ENCODE measurements at places on chromosomes 3 and 15.

DNA sequence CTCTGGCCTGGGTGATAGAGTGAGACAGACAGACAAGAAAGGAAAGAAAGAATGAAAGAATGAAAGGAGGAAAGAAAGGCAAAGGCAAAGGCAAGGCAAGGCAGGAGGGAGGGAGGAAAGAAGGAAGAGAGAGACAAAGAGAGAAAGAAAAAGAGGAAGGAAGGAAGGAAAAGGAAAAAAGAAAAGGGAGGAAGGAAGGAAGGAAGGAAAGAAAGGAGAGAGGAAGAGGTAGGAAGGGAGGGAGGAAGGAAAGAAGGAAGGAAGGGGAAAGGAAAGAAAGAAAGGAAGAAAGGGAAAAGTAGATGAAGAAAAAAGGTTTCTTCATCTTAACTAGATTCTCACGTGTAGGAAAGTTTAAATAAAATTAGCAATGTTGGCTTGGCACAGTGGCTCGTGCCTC is 142.2 kb downstream of the GREM1 start:
- DNase-seq: no peak

DNA sequence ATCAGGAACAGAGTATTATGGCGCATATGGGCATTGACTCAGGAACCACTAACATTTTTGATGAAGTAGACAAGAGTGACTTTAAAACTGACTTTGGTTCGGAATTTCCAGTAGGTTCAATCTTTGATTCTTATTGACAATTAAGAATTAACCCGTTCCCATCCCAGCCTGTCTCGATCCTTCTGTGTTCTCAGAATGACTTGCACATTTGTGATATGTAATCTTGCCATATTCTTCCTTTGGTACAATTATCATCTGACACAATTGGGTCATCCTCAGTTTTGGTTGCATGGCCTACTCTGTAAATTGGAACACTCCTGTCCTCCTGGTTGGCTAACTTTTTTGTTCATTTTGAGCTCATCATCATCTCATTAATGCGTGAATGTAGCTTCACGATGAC is 10.5 kb downstream of the GPR171 start:
- DNase-seq: no peak

DNA sequence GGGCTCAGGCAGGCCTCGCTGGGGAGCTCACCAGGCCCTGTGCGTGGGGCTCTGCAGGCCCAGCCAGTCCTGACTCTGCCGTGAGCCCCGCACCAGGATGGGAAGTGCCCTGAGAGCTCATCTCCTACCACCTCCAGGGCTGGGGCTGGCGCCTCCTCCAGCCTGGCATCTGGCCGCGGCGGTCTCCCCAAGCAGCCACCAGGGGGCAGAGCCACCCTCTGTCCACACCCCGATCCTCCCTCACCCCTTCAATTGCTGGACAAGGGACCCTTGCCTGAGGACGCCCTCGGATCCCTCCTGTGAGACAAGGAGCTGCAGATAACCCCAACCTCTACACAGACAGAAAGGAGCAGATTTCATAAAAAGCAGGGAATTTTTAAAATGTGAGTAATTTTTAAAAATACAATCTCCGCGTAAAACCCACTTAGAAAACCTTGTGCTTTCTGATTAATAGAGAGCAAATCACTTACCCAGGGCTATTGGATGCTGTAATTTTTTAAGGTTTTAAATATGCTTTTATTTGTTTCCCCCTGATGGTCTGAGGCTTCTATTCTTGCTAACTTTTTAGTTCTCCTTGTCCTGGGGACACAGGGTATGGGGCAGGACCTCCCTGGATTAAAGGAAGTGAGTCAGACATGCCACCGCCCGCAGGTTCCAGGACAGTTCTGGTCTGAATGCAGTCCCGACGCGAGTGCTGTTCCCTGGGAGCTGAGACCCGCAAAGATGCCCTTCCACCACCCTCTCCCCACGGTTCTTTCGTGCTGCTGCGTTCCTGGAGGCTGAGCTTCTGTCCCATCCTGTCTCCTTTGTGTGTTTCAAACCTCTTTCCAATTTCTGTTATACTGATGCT is 52.3 kb upstream of the CHRNA7 start:
- peak; percentile 84 for DNase-seq

- peak; percentile 37 for DNase-seq
Measured at GRCh38 chr3:179149406-179149867, 1.3 kb downstream of the PIK3CA start.

- no peak for DNase-seq
Measured at GRCh38 chr3:180176059-180176458, 139.3 kb upstream of the PEX5L start.

GRCh38 chr15:69032703-69033373 is 18.3 kb downstream of the NOX5 start:
- no peak for DNase-seq

DNA sequence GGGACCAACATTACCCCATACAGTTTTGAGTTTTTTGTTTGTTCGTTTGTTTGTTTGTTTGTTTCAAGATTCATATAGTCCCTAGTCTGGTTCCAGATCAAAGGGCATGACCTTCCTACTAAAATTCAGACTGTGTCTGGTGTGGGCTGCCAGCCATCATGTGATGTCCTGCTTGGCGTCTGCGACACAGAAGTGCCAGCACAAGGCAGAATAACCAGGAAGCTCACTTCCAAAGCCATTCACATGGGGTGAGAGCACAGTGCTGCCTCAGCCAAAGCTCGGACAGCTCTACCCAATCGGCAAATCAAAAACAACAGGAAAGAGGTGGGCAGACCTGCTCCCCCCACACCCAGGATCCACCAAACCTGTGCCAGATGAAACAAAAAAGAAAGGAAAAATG is 142.6 kb upstream of the THBS1 start:
- DNase-seq: no peak

DNA sequence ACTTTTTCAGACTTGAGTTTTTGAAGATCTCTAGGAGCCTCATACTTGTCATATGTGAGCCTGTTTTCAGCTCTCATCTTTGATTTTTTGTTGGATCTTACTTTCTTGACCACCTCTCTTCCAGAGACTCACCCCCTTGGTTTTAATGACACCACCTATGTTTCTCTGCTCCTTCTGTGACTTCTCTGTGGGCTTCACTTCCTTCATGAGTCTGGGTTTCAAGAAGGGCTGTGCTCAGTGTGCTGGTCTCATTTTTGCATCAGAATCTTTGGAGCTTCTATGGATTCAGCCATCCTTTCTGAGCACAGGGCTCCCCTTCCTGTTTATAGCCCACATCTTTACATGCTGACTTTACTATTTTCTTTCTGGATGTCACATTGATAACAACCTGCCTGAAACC is 17.7 kb downstream of the PPM1L start:
- DNase-seq: no peak

GRCh38 chr3:135238871-135239614 is 444.0 kb downstream of the EPHB1 start:
- DNase-seq: peak; percentile 91

- DNase-seq: no peak
Measured at GRCh38 chr3:23162934-23163333, 40.2 kb upstream of the UBE2E2 start.
